GM13977 (cell line): ENCODE measurements at places on chromosomes 2 and 18.

DNA sequence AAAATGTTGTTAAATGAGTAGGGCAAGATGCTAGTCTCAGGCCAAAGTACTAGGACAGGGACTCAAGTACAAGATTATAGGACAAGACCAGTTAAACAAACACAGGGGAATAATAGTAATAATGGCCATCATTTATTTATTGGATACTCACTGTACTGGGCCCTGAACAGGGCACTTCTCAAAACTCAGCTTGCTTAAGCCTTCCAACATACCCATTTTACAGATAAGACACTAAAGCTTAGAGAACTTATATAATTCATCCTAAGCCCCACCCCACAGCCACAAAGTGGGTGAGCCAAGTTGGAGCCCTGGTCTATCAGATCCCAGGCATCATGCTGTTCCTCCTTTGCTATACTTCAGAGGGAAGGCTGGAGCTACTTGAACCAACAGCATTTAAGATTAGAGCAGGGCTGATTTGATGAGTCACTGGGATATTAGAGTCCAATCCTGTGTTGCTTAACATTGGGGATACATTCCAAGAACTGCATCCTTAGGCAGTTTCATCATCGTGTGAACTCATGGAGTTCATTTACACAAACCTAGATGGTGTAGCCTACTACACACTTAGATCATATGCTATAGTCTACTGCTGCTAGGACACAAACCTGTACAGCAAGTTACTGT is 153.6 kb downstream of the MTCL1 start:
- no peak for DNase-seq

- DNase-seq = no peak
These were observed 7.5 kb downstream of the CCDC93 start for GRCh38 chr2:118006326-118006725.

DNA sequence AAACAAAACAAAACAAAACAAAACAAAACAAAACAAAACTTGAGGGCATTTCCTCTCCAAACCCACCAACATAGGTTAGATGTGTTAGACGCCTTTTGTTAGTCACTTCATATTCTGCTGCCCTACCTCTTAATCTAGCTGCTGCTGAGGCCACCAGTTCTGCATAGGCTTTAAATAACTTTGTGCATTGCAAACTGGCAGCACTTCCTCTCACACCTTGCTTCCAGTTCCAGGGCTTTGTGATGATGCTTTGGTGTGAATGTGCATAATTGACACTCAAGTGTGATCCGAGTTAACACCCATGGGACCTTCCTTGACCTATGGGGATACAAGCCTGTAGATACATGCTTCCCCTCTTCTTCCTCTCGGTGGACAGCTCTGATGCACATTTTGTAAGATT is 2.3 kb upstream of the SERPINB11 start:
- no peak for DNase-seq

GRCh38 chr18:12858991-12859390 is 25.0 kb downstream of the PTPN2 start:
- no peak for DNase-seq

- DNase-seq = no peak
These were observed 61.3 kb upstream of the CREB1 start for GRCh38 chr2:207468488-207468887.

- DNase-seq = no peak
These were observed 819.3 kb upstream of the LRATD1 start for GRCh38 chr2:13813236-13813635.

DNA sequence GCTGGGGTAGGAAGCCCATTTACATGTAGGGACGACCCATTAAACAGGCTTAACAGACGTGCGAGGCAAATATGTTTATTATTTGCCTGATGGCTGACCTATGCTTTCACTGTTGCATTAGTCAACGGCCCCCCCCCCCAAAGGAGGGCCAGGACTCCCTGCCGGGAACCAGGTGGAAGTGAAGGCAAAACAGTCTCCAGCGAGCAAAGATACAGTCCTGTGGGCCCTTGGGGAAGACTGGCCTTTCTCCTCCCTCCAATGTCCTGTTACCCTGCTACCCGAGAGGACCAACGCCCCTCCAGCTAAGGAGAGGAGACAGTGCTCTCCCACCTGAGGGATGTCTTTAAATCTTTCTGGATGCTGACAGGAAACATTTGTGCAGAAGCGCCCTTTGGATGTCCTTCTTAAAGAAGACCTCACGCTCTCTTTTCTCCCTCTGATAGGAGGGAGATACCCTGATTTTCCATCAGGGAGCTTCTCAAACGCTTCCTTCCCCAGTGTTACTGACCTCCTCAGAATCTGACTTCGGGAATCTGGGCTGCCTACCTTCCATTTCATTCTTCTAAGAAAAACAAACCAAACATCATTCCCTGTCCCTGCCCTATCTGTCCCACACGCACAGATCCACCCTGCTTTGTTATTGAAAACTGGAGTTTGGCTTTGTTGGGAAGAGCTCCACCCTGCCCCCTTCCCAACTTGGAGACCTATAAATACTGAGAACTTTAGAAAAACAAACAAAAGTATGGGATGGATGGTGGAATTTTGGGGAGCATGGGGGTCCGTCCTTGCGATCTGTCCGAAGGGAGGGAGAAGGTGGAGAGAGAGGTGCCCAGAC is 135.9 kb upstream of the SIX3 start:
- DNase-seq = no peak

GRCh38 chr18:46601141-46601805 is 55.7 kb downstream of the LOXHD1 start:
- no peak for DNase-seq

GRCh38 chr2:232771870-232772269 is 4.5 kb downstream of the KCNJ13 start:
- no peak for DNase-seq

GRCh38 chr2:111101592-111101991 is 19.1 kb upstream of the BCL2L11 start:
- DNase-seq = no peak

DNA sequence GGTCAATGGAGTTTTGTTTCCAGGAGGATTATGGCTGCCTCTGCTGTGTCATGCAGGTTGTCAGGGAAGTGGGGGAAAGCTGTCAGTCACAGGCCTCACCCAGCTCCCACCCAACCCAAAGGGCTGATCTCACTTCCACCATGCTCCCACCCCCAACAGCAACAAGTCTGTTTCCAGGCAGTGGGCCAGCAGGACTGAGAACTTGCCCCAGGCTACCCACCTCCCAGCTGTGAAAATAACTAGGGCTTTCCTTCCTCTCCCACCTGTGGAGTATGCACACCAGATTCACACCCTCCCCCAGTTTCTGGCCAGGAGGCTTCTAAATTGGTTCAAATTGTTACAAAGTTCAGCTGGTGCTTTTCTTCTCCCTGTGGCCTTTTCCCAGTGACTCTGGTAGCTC is 95.6 kb upstream of the ACVR1 start:
- no peak for DNase-seq

GRCh38 chr2:126913329-126913728 is 14.6 kb downstream of the TEX51 start:
- DNase-seq = no peak

GRCh38 chr2:110143982-110144381 is 28.4 kb upstream of the MALL start:
- DNase-seq = no peak

DNA sequence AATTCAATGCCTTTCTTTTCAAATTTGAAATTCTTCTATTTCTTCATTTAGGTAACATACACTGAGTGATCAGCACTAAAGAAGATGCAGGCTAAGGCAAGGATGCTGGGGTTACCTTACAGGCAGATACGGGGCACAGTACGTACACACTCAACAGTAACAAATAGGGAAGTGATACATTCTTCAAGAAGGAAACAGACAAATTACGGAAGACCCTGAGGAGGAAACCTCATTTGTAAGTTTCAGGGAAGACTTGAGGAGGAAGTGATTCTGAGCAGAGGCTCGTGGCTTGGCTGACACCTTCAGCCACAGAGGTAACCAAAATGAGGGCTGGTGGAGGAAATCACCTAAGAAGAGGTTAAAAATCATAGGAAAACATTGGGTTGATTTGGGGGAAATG is 1108.3 kb upstream of the KLHL29 start:
- no peak for DNase-seq

- DNase-seq = no peak
These were observed 33.0 kb downstream of the RHOB start for GRCh38 chr2:20479835-20480234.

DNA sequence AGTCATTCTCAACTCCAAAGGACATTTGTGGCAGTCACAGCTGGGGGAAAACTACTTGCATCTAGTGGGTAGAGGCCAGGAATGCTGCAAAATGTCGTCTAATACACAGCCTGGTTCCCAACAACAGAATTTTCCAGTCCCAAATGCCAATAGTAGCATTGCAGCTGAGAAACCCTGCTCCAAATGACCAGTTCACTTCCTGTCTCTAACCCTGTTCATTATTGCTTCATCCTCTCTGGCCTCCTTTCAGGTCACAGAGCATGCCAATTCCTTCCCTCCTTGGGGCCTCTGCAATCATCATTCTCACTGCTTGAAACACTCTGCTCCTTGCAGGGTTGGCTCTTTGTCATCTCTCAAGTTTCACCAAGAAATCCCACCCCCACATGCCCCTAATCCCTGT is 139.1 kb downstream of the IRS1 start:
- DNase-seq = no peak

DNA sequence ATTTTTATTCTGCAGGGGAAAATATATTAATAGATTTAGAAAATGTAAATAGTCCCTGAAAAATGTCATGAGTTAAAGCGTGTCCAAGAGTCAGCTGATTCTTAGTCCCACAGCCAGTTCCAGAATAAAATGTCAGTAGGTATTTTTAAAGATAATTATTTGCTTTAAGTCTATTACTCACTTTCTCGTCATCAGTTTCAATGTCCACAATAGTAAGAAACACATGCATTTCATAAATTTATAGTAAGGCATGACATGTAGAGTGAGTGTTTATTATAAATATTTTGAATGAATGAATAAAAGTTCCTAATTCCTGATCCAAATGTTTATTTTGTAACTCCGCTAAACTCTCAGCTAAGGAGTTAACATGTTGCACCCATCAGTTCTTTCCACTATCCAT is 1044.0 kb upstream of the PIK3C3 start:
- no peak for DNase-seq

DNA sequence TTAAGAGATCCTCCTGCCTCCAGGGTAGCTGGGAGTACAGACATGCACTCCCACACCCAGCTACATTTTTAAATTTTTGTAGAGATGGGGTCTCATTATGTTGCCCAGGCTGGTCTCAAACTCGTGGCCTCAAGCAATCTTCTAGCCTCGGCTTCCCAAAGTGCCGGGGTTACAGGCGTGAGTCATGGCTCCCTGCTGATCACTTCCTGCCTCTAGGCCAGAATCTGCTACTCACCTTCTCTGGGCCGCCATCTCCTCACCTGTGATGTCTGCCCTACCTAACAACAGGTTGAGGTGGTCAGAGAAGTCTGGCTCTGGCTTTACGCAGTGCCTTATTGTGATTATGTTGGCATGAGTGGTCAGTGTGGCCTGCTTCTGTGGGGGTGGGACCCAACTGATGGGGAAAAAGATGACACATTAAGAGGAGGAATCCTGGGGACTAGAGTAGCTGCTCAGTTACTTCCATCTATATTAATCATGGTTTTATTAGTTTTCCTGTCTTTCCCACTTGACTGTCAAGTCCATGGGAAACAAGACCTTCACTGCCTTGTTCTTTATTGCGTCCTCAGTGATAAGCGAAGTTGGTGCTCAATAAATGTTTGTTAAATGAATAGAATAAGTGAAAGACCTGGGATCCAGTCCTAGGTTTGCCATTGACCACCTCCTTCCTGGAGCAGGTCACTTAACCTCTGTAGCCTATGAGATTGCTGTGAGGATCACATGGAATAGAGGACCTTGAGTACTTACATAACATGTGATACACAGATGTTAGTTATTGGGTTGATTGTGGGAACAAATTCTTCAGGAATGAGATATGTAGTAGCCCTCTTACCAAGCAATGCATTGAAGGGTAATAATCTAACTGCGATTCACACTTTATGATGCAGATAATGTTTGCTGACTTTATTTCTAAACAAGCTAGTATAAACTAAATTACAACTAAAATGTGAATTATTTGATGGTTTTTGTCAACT is 15.7 kb downstream of the KCTD1 start:
- DNase-seq = no peak

DNA sequence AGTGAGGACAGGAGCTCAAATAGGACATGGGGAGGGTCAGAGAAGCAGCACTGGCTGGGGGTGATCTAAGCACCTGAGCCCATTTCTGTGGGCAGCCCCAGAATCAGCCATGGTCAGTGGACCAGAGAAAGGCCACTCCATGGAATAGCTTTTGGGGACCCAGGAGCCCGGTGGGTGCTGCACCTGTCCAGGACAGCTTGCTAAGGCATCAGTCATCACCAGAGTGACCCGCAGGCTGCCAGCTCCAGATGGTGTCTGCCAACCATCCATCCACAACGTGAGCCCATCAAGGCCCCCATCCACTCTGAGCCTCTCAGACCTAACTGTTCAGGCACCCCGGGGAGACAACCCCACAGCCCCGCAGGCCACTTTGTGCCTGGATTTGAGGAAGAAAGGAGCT is 23.6 kb upstream of the COL6A3 start:
- no peak for DNase-seq

GRCh38 chr2:25041307-25041927 is 459 bp upstream of the EFR3B start:
- peak; percentile 26 for DNase-seq

DNA sequence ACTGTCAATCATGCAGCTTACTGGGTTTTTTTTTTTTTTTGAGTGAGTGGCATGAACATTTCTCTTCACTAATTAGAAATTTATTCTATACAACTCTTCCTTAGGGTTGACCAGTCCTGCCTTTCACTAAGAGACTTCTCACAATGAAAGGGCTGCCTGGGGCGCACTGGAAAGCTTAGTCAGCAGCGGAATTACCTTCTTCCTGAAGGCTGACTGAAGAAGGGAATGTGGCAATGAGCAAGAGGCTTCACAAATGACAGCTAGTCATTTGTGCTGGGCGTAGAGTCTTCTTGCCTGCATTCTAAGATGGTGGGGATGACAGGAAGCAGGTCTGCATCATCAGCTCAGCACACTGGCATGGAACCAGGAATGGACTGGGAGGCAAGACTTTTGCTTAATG is 15.6 kb upstream of the SCN3A start:
- DNase-seq = no peak

DNA sequence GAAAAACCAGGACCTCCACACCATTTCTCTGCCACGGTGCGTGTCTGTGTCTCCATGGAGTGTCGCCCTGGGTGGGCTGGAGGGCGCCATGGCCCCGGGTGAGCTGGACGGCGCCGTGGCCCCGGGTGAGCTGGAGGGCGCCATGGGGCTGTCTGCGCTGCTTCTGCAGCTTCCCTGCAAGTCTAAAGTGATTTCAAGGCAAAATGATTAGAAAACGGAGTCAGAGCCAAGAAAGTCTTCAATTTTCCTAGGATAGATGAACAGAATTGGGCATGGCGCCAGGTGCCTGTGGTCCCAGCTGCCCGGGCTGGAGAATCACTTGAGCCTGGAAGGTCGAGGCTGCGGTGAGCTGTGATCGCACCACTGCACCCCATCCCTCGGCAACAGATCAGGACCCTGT is 27.7 kb upstream of the NFATC1 start:
- DNase-seq = no peak

- DNase-seq = no peak
These were observed 51.7 kb downstream of the CABYR start for GRCh38 chr18:24190590-24190989.

DNA sequence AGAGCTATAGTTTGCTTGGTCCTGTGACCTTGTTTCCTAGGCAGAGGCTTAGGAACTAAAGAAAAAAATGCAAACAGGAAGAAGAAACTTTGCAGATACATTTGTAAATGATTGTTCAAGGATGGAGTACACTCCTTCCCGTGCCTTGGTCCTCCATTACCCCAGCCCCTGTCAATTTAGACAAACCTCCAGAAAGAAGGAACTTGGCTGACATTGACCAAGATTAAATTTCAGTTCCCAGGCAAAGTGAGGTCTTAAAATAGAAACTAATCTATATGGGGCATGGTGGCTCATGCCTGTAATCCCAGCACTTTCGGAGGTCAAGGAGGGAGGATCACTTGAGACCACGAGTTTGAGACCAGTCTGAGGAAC is 179.9 kb upstream of the FN1 start:
- no peak for DNase-seq
